ENCODE measurements at places on chromosomes 3 and 15. TPM values are rescaled to one million over a fixed set of nuclear protein-coding genes. Genes with fewer than 3 reads are reported as not detected.

KLHL6 gene
- 0.12 TPM for total RNA-seq

SLC22A14 gene
- not detected for total RNA-seq

DNA sequence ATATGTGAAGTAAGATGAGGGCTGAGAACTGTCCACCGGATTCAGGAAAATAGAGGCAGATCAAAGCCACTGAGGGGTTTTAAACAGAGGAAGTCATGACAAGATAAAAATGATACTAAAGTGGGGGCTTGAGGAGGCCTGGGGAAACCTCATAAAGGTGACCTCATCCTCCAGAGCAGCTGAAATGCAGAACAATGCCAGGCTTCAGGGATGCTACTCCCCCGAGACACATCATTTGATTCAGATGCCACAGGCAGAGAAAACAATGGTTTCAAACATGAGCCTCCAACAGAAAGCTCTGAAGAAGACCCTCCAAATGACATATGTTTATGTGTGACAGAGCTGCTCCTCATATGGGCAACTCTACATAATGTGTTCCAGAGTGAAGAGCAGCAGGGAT, 6.4 kb downstream of the CFAP20DC start:
- DNase-seq: no peak

- DNase-seq: no peak
These were observed 48.6 kb upstream of the KLF13 start for GRCh38 chr15:31278061-31278445.

- no peak for DNase-seq
These were observed 41.7 kb downstream of the SNX4 start for GRCh38 chr3:125478326-125478725.

DNA sequence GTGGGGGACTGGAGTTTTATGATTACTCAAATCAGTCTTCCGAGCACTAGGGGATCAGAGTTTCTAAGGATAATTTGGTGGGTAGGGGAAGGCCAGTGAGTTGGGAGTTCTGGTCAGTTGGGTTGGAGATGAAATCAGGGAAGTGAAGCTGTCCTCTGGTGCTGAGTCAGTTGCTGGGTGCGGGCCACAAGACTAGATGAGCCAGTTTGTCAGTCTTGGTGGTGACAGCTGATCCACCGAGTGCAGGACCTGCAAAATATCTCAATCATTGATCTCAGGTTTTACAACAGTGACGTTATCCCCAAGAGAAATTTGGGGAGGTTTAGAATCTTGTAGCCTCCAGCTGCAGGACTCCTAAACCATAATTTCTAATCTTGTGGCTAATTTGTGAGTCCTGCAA, 249.4 kb downstream of the FAM43A start:
- DNase-seq: no peak

All from GM23338 (cell line).